ENCODE measurements at places on chromosomes 12 and 14.

GRCh38 chr12:117334855-117335587 lies 26.4 kb downstream of the NOS1 start:
- DNase-seq, result no peak

DNA sequence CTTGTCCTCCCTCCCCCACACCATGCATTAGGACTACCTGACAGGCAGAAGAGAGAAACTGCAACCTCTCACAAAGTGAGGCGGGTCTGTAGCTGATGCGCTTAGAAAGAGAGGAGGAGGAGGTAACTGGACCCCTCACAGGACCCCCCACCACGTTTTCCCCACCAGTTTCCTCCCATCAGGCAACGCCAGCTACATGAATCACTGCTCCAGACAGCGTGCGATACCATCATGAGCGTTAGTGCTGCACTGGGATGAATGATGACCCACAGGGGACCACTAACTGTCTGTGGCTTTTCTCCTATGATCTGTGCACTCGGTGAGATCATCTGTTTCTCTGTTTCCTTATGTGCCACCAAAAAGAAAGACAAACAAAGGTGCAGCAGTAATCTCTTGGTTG lies 77.7 kb downstream of the KCNK10 start:
- no peak for DNase-seq

DNA sequence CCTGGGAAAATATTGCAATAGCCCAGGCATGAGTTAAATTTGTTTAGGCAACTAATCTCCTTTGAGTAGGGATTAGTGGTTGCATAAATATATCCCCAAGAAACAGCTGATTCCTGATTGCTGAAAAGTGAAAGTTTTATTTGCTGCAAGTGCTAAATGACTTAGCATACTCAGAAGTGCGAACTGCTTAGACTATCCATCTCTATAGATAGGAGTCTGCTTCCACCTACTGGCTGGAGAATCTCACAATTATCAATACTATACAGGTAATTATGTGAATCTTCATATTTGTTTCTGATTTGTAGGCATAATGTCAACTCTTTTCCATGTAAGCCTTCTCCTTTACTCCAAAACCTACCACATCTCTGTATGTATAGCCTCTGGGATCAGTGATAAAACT lies 12.0 kb upstream of the SLCO1B3 start:
- peak; percentile 38 for DNase-seq

DNA sequence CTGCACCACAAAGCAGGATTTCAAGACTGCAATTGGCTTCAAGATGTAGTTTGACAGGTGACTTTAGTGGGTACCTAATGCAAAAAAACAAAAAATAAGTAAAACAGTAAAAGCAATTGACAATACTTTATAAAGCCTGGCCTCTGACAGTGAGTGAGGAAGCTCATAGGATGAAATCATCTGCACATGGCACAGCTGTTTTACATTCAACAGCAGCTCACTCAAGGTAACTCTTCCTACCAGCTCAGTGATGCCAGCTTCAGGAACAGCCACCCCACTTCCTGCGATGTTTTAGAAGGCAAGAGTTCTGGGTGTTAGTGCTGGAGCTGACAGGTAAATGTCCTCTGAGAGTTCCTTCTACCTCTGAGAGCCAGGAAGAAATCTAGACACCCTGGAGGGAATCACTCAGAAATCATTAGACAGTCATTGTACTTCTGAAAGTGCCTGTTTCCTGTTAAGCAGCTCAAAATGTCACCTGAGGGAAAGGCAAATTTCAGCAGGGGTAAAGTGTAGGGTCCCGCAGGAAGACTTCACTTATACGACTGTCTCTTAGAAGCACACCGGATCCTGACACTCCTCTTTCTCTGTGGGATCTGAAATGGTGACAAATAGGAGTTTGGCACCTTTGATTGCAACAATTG lies 99.9 kb downstream of the FOXN3 start:
- DNase-seq, result no peak

DNA sequence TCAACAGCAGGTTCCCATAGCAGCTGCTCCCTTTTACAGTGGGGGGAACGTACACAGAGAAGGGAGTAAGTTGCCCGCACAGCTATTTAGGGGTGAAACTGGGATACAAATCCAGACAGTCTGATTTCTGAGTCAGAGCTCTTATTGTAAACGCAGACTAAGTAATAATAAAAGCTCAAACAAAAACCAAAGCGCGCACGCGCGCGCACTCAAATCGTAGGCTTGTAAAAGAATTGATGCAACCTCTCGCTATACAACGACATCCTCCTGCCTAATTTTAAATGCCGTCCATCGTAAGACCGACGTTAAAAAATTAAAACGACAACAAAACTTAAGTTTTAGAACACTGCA lies 747 bp upstream of the DACT1 start:
- DNase-seq, result no peak

- no peak for DNase-seq
Measured at GRCh38 chr14:50350975-50351374, 38.9 kb downstream of the DMAC2L start.

- DNase-seq, result no peak
Measured at GRCh38 chr12:25500651-25501050, 52.4 kb downstream of the LMNTD1 start.

DNA sequence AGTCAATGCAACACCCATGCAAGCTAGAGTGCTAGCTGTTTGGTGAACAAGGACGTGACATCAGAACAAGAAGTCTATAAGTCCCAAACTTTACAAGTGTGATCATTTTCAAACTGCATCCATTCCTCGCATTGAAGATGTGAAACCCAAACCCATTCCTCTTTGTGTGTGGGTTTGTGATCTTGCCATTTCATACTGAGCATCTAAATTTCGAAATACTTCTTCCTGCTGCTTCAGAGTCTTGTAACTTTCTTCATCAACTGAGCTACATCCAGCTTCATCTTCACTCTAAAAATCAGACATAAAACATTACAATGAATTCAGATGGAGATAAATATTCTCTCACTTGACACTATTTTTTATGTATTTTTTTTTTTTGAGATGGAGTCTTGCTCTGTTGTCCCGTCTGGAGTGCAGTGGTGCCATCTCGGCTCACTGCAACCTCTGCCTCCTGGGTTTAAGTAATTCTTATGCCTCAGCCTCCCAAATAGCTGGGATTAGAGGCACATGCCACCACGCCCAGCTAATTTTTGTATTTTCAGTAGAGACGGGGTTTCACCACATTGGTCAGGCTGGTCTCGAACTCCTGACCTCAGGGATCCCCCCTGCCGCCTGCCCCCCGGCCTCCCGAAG lies 4.8 kb upstream of the ZCCHC8 start:
- DNase-seq, result no peak

DNA sequence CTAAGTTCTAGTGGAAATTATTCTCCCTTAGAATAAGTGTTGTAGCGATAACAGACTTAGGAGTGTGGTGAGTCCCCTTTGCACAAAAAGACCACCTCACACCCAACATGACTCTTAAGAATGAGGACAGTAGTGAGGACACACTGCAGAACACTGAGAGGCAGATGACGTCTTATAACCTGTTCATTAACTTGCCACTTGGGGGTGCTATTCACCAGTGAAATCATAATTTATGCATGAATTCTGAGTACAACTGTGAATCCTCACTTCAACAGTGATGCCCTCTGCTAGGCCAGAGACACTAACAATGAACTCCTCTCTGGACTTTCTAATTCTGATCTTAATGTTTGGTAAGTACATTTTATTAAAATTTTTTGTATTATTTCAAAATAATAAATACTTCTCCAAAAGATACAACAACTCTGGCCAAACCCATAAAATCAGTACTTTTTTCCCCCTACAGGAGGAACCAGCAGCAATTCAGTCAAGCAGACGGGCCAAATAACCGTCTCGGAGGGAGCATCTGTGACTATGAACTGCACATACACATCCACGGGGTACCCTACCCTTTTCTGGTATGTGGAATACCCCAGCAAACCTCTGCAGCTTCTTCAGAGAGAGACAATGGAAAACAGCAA lies 274.7 kb downstream of the DAD1 start:
- peak; percentile 35 for DNase-seq

DNA sequence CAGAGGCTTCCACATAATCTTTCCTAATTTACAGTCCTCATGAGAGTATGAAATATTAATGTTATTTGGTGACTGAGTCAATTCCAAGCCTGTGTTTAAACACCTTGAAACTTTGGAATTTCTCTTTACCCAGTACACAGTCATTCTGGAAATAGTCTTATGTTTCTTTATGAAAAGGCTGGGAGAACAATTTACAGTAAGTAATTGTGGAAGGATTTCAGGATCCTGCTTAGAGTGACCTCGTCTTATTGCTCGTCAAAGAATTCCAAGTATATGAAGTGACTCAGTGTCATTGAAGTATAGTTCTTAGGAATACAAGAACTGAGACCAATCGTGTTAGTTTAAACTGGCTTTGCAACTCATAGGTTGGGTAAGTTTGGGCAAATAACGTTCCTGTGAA lies 634.2 kb downstream of the SLC16A7 start:
- no peak for DNase-seq

DNA sequence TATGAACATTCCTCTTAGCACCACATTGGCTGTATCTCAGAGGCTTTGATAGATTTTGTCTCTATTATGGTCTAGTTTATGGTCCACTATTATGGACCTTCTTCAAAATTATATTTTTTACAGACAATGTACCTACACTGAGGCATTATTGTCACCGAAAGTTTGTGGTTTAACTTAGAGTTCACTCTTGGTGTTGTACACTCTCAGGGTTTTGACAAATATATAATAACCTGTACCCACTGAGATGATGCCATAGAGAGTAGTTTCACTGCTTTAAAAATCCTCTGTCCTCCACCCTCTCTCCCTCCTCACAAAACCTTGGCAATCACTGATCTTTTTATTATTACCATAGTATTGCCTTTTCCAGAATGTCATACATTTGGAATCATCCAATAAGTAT lies 528.2 kb downstream of the SLC6A15 start:
- no peak for DNase-seq

DNA sequence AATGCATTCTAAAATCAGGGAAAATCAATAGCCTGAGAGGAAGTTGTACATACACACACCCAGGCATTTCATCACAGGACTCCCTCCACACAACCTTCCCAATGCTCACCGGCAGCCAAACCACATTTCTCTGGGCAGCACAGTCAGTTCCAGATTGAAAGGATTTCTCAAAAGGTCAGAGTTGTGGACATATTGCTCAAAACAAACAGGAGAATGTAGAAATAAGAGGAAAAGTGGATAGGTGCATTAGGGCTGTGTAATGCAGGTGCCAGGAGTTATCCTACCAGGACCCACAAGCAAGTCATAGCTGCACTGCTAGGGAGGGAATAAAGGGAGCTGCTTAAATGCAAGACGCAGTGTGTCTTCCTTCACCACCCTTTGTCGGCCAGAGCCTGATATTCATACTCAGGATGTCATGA lies 62.9 kb downstream of the GCH1 start:
- no peak for DNase-seq

DNA sequence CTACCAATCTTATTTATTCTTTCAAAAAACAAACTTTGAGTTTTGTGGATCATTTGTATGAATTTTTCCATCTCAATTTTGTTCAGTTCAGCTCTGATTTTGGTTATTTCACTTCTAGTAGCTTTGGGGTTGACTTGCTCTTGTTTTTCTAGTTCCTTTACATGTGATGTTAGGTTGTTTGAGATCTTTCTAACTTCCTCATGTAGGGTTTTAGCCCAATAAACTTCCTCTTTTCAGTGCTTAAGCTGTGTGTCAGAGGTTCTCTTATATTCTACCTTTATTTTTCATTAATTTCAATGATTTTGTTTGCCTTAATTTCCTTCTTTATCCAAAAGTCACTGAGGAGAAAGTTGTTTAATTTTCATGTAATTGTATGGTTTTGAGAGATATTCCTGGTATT lies 860.4 kb upstream of the FBXO33 start:
- no peak for DNase-seq

DNA sequence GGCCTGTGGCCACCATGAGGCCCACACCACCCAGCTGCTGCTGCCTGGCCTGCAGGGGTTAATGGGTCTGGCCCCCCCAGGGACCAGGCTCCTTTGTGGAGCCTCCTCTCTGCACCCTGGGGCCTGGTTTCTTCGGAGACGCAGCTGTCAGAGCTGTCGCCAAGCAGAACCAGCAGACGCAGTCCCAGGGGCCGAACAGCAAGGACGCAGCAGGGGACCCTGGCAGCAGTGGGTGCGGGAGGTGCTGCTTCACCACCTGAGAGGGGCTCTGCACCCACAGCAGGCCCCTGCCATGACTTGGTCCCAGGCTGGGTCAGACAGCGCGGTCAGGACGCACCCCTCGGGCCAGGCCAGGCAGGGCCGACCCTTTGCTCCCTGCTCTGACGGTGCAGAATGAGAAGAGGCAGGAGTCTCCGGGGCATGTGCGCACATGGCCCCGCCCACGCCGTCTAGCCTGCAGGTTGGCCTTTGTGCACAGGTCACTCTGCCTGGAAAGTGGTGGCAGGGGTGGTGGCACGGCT lies 30.5 kb downstream of the JAG2 start:
- DNase-seq, result no peak

DNA sequence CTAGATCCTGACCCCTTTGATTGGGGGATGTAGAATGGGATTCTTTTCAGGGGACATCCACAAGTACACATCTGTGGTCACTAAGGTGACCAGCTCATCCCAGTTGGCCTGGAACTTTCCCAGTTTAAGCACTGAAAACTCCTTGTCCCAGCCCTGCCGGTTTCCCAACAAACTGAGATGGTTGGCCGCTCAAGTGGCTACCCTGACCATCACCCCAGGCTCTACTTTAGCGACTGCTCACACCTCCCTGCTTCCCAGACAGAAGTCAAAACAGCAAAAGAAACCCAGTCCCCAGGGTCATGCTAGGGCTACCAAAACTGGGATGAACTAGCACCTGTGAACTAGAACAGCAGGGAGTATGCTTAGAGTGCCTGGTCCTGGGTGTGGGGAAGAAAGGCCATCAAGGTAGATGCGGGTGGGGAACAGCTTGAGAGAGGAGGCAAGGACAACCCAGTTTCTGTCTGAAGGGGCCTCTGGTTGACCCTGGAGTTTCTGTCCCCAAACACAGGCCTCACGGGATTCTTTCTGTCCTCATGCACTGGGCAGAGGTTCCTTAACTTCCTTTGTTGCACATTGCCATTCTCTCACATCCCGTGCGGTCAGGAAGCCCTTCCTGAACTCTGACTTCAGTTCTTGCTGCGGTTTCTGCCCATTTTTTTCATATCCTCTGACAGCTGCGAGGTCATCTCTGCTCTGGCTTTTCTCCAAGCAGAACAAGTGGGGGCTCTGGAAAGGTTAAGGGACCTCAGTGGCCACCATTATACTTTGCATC lies 1.6 kb downstream of the LTB4R start:
- DNase-seq, result no peak

- no peak for DNase-seq
Measured at GRCh38 chr14:106507354-106507753, 981.0 kb downstream of the TMEM121 start.

- DNase-seq, result no peak
Measured at GRCh38 chr12:105590571-105590970, 260.1 kb downstream of the C12orf75 start.
